Stimulated activated CD4-positive, alpha-beta T cell treated with anti-CD3 and anti-CD28 coated beads, Interleukin-4, amount 100 ng/mL, for 48 hours (primary cell): ENCODE measurements at places on chromosomes 5 and 9.

DNA sequence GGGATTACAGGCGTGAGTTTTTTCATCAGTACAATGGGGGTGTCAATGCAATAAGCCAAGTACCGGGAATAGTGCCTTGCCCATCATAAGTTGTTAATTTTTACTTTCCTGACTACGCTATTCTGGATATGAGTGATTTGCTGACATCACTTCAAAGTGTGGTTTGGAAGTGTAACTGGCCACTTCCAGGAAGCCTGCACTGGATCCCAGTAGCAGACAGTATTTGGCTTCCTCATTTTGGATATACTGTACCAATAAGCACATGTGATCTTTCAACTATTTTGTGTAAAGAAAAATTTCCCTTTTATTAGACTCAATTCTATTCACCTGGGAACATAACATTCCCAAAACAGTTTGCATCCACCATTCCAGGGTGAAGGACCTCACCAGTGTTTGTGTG is 417.7 kb upstream of the KLF4 start:
- DNase-seq, result no peak

DNA sequence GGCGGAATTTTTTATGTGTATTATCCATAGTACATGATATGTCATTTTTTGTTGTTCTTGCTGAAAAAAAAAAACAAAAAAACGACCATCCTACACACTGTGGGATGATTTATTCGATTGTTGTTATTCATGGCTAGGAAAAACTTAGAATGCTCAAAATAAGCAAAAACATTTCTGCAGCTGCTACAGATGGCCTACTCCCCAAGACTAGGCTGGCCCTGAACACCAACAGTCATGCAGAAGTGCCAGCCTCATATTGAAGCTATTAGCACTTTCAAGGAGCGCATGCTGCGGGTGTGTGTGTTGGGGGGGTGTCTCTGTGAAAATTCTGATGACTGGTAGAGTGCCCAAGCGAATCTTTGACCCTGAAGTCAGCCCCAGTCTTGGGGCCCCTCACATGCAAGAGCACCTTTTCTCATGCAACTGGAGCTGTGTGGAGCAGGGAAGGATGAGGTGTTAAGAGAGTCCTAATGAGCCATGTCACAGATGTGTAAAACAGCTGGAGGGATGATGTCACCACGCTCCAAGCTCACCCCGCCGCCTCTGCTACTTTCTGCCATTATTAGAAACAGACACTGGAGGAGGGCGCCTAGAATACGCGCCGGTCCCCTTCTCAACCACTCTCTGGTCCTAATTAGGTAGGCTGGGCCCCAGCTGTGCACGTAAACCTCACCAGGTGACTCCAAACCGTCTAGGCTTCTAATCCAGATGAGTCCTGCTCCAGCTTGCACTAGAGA is 61.0 kb upstream of the SMIM23 start:
- DNase-seq, result no peak

DNA sequence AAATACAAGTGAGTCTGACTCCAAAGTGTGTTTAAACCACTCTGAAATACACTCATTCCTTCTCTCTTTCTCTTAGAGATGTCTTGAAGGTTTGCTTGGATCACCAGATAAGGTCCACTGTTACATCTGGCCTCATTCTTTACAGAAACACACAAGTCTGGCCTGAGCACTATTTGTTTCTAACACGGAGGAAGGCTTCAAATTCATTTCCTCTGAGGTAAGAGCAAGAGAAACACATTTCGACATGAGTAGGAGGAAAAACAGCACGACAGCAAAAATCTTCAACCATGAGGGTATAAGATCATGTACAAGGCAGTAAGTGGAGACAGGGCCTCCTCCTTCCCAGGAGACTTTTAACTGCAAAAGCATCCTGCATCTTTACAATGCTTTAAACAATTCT is 8.0 kb downstream of the SIL1 start:
- no peak for DNase-seq

GRCh38 chr5:134466241-134467069 is 54.8 kb upstream of the CDKN2AIPNL start:
- peak; percentile 22 for DNase-seq

DNA sequence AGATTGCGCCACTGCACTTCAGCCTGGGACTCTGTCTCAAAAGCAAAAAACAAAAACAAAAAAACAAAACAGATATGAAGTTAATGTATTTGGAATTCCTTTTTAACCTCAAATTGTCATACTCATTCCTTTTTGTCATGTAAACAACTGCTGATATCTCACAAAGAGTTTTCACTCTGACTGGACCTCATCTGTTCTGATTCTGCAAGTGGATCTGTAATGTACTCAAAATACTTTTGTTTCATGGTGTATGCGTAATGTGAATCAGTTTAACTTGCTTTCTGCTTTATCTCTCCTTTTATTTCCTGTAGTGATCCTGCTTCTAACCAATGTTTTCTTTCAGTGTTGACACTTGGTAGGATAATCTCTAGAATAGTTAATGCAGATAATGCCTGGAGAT is 106.7 kb downstream of the FOCAD start:
- DNase-seq, result no peak

DNA sequence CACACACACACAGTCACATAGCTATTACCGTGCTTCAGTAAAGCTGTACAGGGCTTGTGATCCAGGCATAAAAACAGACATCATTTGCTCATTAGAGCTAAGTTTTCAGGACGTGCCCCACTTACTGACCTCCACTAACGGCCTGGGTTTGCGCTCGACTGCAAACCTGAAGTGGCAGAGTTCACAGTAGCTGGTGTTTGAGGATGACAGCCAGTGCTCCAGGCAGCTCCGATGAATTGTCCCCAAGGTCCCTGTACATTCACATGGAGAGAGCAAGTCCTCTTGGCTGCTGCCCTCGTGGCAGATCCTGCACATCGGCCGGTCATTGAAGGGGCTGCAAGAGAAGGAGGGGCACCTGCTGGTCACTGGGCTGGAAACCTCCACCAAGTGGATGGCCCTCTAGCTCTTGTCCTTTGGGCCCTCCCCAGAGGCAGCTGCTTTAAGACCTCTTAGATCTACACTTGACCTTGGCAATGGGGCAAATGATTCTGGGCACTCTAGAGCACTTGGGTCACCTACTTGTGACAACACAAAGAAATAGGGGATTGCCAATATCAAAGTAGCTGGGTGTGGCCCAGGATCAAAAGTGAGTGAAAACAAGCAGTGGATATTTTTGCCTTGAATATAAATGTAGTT is 115.4 kb downstream of the MARCHF3 start:
- no peak for DNase-seq
